Activated CD8-positive, alpha-beta memory T cell treated with anti-CD3 and anti-CD28 coated beads for 24 hours (primary cell): ENCODE measurements at places on chromosomes 7 and 10.
A peak's percentile ranks its signal among the peaks of the same experiment; 100 is the strongest.

- DNase-seq: no peak
Measured at GRCh38 chr7:94060752-94061151, 56.6 kb upstream of the BET1 start.

DNA sequence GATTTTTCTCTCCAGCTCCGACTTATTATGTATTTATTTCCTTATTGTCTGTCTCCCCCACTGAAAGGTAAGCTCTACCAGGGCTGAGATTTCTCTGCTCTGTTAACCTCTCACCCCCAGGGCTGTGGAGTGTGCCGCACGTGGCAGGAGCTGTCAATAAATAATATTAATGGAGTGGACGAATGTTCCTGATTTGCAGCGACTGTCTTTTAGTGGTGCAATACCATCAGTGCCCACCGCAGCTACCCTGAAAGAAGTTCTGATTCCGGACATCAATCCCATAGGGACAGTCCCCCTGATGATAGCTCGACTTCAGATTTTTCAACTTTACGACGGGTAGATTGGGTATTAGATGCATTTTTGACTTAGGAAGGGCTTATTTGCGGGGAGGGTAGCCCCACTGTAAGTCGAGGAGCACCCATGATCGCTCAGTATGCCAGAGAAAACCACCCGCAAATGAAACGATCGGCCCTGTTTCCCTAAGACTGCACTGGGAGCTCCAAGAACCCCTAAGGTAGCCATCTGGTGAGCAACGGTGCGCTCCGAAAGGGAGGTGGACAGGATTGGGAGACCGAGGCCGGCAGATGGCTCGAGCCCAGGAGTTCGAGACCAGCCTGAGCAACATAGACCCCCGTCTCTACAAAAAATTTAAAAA lies 986 bp upstream of the PPP2R2D start:
- no peak for DNase-seq

DNA sequence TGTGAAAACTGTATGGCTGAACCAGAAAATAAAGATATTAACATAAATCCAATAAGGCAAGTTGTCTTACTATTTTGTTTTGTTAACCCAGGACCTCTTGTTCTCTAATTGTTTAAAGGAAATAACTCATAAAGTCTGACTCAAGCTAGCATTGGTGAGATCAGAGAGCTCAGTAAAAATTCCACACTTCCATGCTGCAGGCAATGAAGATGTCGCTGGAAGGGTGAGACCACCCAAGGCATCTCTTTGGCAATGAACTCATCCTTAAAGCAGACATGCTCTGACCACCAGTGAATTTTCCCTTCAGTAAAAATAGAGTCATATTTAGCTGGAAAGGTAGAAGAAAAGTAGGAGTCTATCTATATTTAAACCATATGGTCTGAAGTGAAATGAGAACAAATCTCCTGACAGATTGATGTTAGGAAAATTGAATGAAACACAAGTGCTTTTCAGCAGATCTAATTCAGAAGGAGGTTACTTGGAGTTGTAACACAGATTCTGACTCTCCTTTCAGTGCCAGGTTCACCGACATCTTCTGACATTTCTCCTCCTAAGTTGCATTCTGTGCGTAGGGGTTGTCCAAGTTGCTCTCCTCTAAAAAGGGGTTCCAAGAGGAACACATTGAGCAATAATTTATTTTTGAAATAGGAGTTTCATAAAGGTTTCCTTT lies 32.8 kb upstream of the VIPR2 start:
- DNase-seq: no peak

- DNase-seq: no peak
Measured at GRCh38 chr7:6482307-6482706, 34.6 kb upstream of the DAGLB start.

- no peak for DNase-seq
Measured at GRCh38 chr10:60704471-60704870, 73.8 kb upstream of the CDK1 start.

DNA sequence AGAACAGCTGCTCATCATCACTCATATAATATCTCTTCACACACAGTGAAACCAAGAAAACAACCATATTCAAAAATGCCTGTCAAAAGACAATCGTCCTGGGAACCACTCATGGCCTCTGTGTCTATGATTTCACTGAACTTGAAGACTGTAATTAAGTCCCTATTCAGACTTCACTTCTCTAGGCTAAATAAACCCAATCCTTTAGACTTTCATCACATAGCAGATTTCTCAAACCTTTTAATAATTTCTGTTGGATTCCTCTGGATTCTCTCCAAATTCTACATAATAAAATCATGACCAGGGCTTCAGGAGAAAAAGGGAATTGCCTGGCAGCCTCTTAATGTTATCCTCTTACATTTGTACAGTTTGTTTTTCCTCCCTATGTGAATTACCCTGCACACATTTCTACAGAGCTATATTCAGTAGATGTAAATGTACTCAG lies 201.1 kb downstream of the LRRN3 start:
- no peak for DNase-seq

GRCh38 chr10:60430017-60430416 lies 40.3 kb upstream of the ANK3 start:
- no peak for DNase-seq

DNA sequence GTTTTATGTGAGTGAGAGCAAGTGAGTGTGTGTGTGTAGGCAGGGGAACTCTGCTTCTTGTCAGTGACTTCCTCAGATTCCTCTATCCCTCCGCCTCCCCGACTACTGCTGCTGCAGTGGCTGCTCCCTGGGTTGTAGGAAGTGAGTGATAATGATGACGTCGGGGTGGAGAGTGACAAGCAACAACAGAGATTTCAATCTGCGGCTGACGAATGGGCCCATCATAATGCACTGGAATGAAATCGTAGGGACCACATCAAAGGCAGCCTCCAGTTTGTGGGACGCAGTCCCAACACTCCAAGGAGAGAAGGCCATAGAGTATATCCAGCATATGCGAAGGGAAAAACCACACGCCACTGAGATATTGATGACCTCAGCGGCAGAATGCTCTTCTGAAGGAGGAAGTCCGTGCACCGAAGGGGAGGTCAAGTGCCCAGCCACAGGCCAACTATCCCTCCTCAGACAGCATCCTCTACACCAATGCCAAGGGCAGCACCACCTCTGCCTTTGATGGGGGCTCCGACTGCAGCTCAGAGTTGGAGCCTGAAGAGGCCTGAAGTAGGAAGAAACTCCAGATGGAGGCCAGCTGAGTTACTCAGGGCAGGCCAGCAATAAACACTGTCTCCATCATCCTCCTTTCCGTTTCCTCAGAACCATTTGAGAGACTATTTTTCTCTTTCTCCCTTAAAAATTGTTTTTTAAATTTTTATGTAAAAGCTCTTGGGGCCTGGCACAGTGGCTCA lies 11.3 kb upstream of the STMP1 start:
- DNase-seq: no peak

- DNase-seq: no peak
Measured at GRCh38 chr10:91032611-91033206, 111.8 kb upstream of the ANKRD1 start.

DNA sequence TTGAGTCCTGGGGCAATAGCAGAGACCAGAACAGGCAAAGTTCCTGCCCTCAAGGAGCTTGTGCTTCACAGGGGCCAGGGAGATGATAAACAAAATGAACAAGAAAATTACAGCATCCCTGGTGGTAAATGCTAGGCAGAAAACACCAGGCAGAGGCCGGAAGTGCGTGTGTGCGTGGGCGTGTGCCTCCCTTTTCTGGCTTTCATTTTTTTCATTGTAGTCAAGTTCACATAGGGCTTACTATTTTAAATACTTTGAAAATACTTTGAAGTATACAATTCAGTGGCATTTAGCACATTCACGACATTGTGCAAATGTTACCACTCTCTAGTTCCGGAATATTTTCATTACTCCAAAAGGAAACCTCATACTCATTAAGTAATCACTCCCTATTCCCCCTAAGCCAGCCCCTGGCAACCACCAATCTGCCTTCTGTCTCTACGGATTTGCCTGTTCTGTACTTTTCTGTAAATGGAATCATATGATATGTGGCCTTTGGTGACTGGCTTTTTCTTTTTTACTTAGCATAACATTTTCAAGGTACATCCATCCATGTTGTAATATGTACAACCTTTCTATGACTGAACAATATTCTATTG lies 88.1 kb upstream of the PDCD4 start:
- DNase-seq: peak; percentile 83

DNA sequence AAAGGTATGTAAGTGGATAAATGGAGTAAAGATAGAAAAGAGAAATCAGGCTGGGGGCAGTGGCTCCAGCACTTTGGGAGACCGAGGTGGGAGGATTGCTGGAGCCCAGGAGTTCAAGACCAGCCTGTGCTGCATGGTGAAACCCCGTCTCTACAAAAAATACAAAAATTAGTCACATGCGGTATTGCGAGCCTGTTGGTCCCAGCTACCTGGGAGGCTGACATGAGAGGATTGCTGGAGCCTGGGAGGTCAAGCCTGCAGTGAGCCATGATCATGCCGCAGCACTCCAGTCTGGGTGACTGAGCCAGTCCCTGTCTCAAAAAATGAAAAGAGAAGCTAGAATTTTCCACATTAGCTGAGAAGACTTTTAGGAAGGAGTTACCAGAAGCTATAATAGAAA lies 14.8 kb downstream of the LCOR start:
- no peak for DNase-seq

DNA sequence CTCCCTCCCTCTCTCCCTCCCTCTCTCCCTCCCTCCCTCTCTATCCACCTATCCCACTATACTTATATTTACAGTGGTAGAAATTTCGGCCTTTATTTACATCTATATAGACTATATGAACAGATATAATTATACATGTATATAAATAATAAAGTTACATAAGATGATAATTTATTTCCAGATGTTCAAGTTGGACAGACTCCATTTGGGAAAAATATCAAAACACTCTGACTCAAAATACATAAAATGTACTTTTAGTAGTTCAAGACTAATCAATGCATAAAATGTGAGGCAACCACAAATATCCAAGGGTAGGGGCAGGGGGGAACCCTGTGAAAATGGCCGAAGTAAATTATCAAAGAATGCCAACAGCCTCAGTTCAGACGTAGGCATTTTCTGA lies 203.0 kb downstream of the FANK1 start:
- no peak for DNase-seq

- DNase-seq: no peak
Measured at GRCh38 chr10:76192694-76193320, 761.4 kb downstream of the LRMDA start.

GRCh38 chr10:34198953-34199352 lies 616.1 kb downstream of the PARD3 start:
- DNase-seq: no peak

DNA sequence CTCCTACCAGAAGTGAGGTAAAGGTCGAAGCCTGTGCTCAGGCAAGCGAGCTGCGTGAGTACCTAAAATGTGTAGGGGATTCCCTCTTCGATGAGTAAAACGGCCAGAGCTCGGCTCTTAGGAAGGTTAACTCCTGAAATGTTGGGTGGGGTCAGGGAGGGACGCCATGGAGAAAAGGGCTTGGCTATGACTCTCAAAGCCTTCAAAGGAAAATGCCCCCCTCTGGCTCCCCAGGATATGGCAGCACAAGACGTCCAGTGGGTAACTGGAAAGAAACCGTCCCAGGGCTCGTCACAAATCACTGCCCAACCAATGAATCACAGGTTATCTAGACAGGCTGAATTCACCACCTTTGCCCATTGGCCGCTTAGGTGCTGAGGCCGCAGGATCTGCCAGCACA lies 58.0 kb downstream of the CALML3 start:
- DNase-seq: no peak

- no peak for DNase-seq
Measured at GRCh38 chr7:115734641-115735040, 295.9 kb downstream of the TFEC start.

- no peak for DNase-seq
Measured at GRCh38 chr7:35754741-35755140, 46.1 kb upstream of the SEPTIN7 start.

GRCh38 chr7:151166629-151167196 lies 781 bp downstream of the GBX1 start:
- DNase-seq: no peak

DNA sequence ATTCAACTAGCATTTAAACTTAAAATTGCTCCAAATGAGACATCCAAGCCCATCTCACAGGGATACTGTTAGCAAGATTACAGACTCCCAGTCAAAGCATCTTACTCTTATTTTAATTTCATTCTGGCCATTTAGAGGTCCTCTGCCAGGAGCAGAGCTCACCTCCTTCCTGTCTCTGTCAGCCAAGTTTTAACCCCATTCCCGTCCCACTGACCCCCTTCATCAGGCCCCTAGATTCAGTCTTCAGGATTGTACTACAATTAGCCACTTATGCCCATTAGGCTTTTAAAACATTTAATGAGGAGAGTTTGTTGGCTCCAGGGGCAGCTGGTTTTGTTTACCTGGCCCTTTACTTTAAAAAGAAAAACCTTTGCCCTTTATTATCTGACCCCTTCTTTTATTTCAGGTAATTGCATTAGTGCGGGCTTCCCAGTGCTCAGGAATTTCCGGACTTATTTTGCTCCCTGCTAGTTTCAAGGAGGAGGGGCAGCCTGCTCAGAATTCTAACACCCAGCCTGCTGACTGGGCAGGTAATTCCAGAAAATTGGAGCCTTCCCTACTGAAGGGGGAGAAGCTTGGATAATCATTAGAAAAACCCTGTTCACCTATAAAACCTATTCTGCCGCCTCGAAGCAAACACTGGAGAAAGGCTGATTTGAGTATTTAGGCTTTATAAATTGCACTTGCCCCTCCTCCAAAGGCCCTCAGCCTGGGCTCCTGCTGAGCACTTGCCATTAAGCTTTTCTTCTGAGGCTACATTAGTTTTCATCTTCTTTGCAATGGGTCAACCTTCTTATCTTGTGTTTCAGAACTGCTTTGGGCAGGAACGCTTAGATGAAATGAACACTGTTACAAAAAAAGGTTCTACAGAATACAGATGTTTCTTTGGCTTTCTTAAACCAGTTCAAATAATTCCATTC lies 200.5 kb upstream of the HPS1 start:
- no peak for DNase-seq

DNA sequence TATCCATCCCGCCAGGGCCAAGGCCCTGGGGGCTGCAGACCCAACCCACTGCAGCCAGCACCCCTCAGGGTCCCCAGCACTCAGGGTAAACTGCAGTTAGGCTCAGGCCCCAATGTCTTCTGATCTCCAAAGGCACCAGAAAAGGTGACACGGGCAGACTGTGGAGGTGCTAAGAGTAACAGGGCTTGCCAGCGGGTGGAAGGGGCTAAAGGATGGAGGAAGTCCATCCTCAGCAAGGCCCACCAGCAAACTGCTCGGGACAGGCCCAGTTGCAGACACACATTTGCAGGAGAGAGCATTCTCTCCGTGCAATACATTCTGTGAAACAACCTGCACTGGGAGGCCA lies 95.6 kb upstream of the DDC start:
- DNase-seq: no peak

DNA sequence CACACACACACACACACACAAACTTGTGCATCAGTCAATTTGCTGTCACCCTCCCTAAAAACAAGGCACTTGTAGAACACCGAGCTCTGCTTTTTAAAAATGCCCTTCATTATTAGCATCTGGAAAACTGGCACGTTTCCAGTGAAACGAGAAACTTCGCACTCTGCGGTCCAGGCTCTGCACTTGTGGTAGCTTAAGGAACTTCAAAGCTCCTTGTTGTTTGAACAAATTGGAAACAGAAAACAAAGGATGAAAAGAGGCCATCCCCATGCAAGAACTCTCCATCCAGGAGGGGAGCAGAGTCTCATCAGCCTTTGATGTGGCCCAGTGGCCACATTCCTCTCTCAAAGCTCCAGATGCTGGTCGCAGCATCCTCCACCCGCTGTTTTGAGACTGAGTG lies 105.1 kb downstream of the C10orf90 start:
- DNase-seq: no peak
